ENCODE measurements at places on chromosomes 6 and 20. TPM values are rescaled to one million over a fixed set of nuclear protein-coding genes. Genes with fewer than 3 reads are reported as not detected.

The JAG1 gene
- total RNA-seq: 0.15 TPM

The GSTA3 gene
- not detected for total RNA-seq

The MUCL3 gene
- total RNA-seq: not detected

The RAMACL gene
- 0.20 TPM for total RNA-seq

The DLK2 gene
- 0.55 TPM for total RNA-seq

The CEBPB gene
- total RNA-seq: 23.6 TPM

The ASIP gene
- not detected for total RNA-seq

The NXT1 gene
- 26.4 TPM for total RNA-seq

The FAXC gene
- not detected for total RNA-seq

The HLA-DQA1 gene
- total RNA-seq: 8.8 TPM

The OR2H2 gene
- total RNA-seq: not detected

The PLCB4 gene
- total RNA-seq: not detected

The LY86 gene
- total RNA-seq: 25.3 TPM

The UBE2V1 gene
- total RNA-seq: 159 TPM

The TRAPPC3L gene
- not detected for total RNA-seq

The EYA2 gene
- not detected for total RNA-seq

The TSPO2 gene
- total RNA-seq: not detected

The FHL5 gene
- not detected for total RNA-seq

The FYN gene
- total RNA-seq: 189 TPM

The MACROD2 gene
- not detected for total RNA-seq

The CASS4 gene
- total RNA-seq: 5.9 TPM
